ENCODE measurements at places on chromosomes 6 and 20.

GRCh38 chr20:50412069-50412468 lies 98.1 kb upstream of the PTPN1 start:
- DNase-seq, result no peak

DNA sequence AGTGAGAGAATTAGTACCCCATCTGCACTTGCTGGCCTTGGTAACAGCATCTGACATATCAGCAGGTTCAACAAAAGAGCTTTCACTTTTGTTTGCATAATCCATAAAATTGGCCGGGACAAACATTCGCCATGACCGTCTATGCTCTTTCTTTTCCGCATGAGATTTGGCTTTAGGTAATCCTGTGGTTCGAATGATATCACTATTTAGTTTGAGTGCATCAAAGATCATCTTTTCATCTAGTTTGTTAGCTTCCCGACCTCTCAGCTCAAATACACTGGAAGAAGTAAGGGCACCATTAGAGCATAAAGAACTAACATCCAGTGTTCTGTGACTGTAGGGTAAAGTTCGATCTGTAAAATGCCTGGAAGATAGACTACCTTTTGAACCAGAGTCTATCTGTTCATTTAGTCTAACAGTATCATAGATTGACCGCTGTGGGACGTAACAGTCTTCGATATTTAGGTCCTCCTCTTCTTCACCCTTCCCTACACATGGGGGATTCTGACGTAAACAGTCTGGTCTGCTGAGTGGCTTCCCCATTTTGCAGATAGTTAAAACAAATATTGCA lies 101.6 kb downstream of the DST start:
- no peak for DNase-seq

DNA sequence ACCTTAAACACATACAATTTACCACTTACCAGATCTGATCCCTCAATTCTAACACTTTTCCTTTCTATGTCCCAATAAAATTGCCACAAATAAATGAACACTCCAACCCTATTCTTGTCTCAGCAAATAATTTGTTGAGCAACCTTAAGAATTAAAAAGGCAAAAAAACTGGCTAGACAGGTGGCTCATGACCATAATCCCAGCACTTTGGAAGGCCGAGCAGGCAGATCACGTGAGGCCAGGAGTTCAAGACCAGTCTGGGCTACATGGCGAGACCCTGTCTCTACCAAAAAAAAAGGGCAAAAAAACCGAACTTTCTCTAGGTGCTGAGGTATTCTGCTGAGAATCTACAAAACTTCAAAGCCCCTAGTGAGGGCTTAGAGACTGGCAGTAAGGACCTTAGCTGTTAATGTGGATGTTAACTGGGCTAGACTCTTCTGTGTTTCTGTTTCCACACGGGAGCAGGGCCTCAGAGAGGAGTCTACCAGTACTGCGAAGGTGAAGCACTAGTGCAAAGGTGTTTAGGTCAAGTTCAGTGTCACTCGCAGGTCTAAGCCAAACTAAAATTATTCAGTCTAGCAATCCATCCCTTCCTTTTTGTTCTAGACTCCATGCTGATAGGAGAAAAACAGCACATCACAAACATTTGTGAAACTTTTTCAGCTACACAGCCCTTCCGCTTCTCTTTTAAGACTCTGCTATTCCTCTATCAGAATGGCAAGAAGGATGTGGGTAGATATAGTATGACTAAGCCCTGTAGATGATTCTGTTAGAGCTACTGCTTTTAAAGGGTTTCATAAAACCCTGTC lies 2.6 kb downstream of the FASTKD5 start:
- DNase-seq, result no peak

- no peak for DNase-seq
Measured at GRCh38 chr20:20668639-20669038, 43.8 kb downstream of the RALGAPA2 start.

- DNase-seq, result no peak
Measured at GRCh38 chr6:135458051-135458450, 39.5 kb downstream of the AHI1 start.

DNA sequence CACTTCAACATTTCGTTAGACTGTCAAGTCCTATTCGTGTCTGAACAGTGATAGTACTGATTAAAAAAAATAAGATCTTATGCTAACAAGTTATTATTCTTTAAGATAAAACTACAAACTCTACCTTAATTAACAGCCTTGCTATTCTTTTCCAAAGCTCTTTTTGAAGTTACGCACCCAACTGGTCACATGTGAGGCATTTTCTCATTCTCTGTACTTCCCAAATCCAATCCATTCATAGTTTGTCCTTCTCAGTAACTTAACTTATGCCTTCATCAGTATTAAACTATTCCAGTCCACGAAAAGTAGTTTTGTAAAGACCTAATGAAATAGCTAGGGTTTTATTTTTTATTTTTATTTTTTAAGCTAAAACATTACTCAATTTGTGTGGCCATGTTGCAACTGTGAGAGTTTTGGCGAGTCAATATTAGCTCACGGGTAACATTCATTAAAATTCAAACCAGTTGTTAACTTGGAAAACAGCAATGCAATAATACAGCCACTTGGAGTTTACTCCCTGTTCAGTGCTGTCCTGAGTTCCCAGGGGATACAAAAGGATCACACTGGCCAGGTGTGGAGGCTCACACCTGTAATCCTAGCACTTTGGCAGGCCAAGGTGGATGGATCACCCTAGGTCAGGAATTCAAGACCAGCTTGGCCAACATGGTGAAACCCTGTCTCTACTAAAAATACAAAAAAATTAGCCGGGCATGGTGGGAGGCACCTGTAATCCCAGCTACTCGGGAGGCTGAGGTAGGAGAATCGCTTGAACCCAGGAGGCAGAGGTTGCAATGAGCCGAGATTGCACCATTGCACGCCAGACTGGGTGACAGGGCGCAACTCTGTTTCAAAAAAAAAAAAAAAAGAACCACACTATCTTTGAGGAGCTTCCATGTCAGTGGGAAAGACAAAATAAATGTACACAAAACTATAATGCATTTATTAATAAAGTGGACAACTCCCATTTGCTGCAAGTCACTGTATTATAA lies 27.9 kb upstream of the EEF1A1 start:
- no peak for DNase-seq

DNA sequence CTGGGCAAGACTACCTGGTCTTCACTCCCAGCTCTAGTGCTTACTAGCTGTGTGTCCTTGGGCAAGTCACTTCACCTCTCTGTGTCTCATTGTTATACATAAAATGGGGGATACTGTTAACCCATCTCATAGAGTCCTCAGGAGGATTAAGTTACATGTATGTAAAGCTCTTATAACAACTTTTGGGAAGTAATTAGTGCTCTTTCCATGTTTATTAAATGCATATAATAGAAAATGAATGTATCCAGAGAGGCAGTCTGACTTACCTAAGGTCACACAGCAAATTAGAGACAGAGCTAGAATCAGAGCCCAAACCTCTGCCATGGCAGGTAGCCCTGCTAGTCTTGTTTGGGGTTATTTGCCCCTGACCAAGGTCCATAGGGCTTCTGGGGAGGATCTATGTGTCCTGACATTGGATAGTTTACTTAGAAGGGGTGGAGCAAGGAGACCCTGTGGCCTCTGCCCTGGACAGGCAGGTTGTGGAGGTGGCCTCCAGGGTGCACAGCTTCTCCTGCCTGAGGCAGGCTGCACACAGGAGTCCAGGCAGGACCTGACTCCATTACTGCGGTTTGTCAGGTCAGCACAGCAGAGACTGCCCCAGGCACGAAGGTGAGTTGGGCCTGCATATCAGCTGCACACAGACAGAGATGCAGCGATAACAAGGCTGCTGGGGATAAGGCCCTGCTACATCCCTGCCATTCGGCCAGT lies 8.4 kb upstream of the MAPK13 start:
- DNase-seq, result no peak

DNA sequence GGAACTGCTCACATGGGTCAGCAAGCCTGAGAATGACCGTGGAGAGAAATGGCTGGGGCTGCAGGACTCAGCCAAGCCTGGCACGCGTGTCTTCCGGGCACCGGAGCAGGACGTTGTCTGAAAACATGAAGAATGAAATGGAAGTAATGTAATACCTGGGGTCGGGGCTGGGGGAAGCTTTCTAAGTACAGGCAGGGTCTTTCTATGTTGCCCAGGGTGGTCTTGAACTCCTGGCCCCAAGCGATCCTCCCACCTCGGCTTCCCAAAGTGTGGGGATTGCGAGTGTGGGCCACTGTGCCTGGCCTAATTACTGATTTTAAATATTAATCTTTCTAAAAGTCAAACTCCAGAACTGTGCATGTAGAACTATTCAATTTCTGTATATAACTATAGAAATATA lies 155.5 kb upstream of the AKAP12 start:
- DNase-seq, result no peak

DNA sequence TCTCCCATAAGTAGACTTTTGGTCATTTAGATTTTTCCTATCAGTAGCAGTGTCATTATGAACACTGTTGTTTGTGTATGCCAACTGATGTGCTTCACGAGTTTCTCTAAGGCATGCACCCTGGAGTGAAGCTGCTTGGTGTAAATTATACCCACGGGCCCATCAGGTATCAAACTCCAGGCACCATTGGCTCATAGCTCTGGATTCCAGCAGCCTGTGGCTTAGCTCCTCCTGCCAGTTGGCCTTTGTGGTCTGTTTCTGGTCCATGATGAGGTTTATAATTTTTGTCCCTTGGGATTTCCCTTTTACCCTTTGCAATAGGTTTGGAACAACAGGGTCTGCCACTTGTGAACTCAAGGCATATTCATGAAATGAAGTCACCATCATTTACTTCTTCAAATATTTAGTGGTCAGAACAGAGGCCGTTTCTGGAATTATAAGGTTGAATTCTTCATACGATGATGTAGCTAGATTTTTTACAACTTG lies 350.5 kb downstream of the PRL start:
- DNase-seq, result no peak

DNA sequence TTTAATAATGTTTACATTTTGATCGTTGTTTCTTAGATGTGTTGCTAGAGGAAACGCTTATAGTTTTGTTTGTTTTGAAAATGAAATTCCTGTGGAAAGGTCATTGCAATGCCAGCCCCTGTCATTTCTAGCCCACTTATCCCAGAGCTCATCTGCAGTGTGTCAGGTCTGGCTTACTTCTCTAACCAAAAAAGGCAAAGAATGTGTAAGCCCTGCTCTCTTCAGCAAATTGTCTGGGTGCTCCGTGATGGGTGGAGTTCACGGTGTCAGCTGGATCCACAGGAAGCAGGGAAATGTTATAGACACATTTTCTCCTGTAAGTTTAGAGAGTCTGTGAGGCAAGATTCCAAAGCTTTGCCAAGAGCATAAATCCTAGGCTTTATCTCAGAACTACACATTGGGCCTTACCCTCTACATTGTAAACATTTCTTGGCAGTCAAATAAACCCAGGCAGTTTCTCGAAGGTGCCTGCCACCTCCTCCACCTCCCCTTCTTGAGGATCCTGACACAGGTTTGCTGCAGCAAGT lies 50.9 kb downstream of the RPRD1B start:
- no peak for DNase-seq

- no peak for DNase-seq
Measured at GRCh38 chr6:41497994-41498393, 48.2 kb upstream of the FOXP4 start.

DNA sequence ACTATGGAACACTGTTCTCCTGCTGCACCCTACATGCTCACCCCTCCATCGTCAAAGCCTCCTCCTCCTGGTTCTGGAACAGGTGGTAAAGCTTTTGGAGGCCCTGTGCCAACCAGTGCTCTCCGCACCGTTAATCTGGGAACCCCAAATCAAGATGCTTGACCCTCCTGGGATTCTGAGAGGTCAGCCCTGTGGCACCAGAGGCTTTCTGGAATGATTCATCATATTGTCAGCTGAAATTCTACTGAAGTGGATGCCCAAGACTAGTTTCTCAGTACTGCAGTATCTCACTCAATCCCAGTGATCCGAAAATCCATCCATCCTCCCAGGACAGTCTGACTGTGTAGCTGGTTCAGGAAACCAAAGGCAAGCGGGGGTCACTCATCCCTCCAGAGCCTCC lies 92.7 kb downstream of the TRERF1 start:
- no peak for DNase-seq

- no peak for DNase-seq
Measured at GRCh38 chr6:136427378-136427717, 122.9 kb downstream of the MAP7 start.

- DNase-seq, result no peak
Measured at GRCh38 chr6:141199074-141199473, 933.7 kb upstream of the GJE1 start.

- DNase-seq, result no peak
Measured at GRCh38 chr6:7151381-7151780, 43.6 kb downstream of the RREB1 start.

- DNase-seq, result no peak
Measured at GRCh38 chr6:17820055-17820454, 113.3 kb upstream of the NUP153 start.

DNA sequence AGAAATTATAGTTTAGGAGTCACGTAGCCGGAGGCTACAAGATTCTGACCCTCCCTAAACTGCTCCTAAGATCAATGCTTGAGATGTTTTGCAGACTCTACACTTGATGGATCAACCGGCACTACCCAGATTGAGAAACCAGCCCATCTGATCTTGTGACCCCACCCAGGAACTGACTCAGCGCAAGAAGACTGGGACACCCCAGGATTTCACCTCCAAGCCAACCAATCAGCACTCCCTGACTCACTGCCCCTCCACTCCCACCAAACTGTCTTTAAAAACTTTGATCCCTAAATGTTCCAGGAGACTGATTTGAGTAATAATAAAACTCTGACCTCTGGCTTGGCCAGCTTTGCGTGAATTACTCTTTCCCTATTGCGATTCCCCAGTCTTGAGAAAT lies 99.8 kb downstream of the OPRM1 start:
- DNase-seq, result no peak

GRCh38 chr6:127297502-127298070 lies 30.9 kb downstream of the RNF146 start:
- DNase-seq, result no peak

DNA sequence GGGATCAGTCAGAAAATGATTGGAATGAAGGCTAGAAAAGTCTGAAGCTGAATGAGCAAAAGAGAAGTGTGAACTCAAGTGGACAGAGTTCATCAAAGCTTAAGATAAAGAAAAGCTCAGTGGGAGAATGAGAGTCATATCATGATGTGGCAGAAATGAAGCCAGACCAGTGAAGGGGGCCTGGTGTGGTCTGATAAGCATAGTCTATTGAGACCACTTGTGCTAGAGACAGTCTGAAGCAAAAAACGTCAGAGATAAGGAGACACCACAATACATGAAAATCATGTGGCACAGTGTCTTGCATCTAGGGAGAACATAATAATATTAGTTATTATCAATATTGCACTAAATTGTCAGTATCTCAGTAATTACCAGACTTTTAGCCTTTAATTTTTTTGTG lies 601.5 kb downstream of the UTRN start:
- DNase-seq, result no peak

All from activated T-helper 1 cell treated with anti-CD3 and anti-CD28 coated beads, Interleukin-2, amount 50 U/mL, for 16 hours (primary cell).